ENCODE measurements at places on chromosomes 2 and 18.

GRCh38 chr2:237258116-237258515, 155.8 kb downstream of the COL6A3 start:
- no peak for DNase-seq

GRCh38 chr2:197198890-197199289, 111.7 kb downstream of the ANKRD44 start:
- DNase-seq: no peak

DNA sequence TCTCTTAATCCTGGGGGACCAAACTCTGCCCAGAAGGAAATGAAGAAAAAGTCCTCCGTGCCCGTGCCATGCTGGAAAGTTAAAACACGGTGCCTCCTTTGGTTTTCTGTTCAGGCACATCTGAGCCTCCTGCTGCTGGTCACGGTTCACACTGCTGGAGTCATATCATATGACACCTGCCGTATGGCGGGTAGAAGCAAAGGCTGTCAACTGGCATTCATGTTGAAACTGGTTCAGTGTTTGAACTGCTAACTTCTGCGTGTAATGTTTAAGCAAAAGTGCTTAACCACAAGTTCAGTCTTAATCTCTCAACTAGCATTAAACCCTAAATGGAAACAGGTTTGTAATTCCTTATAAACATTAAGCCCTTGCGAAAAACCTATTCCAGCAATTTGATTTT, 3.1 kb downstream of the STK39 start:
- no peak for DNase-seq

GRCh38 chr2:227766373-227766883, 20.7 kb downstream of the SCYGR8 start:
- no peak for DNase-seq

GRCh38 chr2:85777441-85777861, 23.7 kb downstream of the ATOH8 start:
- no peak for DNase-seq

DNA sequence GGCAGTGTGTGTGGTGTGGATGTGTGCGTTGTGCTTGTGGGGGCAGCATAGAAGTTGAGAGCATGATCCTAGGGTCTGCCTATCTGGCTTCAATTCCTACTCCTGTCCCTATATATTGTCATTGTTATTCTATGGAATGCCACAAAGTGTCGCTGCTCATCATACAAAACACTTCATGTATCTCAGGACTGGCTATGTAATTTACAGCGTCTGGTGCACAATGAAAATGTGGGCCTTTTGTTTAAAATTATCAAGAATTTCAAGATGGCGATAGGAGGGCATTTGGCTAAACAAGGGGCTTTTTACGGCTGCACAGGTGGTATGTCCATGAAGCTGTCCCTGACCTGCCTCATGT, 3.4 kb downstream of the SERPINB2 start:
- DNase-seq: no peak

GRCh38 chr2:70957798-70958197, 20.6 kb upstream of the ANKRD53 start:
- no peak for DNase-seq

GRCh38 chr18:20971886-20972267, 139.7 kb downstream of the ROCK1 start:
- DNase-seq: no peak

- DNase-seq: no peak
Observed at GRCh38 chr2:172208791-172209325, 106.2 kb upstream of the DLX2 start.

DNA sequence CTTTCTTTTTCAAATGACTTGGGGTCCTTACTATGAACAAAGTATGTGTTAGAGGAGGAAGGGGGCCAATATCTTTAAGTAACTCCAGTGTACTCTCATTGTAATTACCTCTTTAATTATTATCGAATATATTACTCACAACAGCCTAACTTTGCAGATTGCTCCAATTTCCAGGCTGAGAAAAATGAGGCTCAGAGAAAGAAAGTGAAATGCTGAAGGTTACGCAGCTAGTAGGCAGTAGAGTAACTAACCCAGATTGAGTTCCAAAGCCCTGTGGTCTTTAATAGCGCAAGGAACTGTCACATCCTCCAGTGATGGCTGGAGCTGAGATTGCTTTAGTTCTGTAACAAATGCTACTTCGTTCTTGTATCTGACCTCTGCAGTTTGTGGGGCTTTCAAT, 2.2 kb upstream of the GYPC start:
- no peak for DNase-seq

DNA sequence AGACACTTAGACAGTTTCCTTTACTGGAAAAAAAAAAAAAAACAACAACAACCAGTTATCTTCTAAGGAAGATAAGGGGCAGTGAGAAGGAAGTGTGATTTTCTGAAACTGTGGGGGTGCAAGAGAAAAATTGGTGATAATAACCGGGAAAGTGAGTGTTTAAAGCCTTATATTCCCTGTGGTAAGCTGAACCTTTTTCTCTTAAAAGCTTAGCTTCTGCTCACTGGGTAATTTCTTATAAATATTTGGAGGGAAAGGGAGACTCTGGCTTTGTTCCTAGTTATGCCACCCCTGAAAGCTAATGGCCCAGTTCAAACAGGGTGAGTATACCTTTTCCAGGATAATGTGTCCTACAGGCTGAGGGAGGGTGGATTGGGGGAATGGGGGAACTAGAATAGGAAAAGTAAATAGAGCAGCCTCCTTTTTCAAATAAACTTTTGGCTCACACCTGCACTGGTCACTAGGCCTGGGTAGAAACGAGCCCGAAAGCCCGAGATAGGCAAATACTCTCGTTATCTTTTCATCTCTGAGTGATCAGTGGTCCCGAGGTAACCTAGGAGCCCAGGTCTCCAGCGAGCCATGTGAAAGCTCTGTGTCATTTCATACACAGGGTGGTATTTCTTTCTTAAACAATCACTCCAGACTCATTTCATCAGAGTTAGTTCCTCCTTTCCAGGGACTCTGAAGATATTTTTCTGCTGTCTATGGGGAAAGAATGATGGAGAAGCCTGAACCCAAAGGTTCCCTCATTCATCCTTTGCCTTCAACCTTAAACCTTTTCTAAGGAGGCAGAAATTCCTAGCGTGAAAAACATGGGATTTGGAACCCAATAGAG, 15.5 kb upstream of the SRBD1 start:
- no peak for DNase-seq

DNA sequence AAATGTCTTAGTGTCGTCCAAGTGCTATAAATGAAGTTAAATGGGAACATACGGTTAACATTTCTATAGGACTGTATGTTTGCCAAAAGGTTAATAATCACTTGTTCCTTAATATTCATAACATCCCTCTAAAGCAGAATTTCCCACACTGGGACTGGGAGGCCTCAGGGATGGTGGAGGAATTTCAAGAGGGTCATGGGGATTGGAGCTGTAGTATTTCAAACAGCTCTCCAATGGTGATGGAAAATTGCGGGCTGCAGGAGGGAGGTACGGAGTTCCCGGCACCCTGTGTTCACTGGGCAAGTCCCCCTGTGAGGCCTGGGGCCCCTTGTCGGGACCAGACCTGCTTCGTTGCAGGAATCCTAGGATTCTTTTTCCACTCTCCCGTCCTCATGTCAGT, 39.8 kb upstream of the CTAGE1 start:
- DNase-seq: no peak

Measured in SW 1271 (cell line).